NCI-H2081 (cell line): ENCODE measurements at places on chromosomes 7 and 10.

- DNase-seq, result no peak
Observed at GRCh38 chr7:28479507-28479947, 67.2 kb downstream of the CREB5 start.

DNA sequence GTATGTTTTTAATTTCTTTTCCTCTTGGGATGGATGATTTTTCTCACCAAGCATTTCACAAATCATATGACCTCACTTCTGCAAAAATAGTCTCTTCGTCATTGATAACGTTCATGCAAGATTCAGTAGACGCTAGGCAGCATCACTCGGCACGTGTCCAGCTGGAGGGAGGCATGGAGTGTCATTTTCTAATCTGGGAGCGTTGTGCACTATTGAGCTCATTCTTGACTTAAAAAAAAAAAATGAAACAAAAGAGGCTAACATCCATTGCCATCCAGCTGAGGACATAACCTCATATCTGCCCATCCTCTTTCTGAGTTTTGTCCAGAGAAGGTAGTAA lies 56.2 kb downstream of the COL17A1 start:
- no peak for DNase-seq

DNA sequence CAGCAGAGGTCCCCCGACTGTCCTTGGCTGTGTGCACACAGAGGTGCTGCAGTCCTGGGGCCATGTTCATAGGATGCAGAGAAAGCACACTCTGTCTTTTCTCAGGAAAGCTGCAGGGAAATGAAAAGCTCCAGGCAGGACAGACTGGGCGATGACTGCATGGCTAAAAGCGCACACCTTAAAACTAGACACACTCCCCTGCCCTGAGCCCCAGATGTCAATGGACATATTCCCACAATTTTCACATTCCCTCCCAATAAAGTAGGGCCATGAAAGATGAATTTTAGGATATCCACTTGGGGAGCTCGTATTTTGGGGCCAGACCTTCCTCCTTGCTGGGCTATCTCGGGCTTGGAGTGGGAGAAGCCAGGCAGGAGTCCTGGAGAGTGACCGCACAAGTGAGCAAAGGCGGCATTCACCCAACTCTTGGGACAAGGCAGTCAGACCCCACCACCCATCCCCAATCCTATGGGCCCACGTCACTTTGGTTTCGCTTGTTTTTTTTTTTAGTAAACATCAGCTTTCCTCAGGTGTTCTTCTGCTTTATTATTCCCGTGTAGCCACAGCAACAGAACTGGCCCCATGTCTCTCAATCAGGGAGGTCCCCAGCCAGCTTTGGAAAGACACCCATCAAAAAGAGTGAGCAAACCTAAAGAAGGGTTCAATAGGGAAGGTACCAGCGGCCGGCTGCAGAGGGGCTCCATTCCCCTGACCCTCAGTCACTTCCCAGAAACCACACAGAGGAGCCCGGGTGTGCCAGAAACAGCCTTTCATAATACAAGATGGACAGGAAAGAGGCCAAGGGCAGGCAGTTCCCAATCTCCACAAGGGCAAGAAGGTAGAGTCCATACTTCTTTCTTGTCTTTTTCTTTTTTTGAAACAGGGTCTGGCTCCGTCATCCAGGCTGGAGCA lies 12.7 kb downstream of the GPRIN2 start:
- no peak for DNase-seq

DNA sequence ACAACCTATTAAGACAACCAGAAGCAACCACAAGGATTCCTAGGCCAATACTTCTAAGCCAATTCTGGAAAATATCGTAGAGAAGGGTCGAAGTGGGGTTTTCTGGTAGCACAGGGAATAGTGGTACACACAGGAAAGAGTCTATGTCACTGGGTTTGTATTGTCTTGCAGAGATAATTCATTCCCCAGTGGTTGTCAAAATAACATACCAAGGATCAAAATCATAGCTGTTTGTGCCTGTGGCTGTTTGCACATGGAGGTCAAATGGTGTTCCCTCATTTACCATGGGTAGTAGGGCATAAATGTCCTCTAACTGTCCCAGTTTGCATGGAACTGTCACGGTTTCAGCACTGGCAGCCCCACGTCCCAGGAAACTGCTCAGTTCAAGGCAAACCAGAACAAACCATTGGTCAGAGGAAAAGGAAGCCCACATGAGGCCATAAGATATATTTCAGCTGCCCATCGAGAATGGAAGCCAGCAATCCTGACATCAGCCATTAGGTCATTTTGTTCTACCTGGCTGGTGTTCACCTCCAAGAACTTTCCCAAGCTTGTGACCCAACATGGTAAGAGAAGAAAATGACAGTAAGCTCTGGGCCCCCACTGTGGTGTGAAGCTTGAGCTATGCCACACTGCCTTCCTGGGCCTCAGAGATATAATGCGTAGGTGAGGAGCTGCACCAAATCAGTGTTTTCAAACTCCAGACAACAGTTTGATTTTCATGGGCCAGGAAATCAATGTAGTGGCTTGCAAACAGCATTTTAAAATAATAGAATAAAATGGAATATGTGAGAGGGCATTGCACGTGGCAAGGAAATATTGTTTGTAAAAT lies 53.9 kb upstream of the NFE2L3 start:
- no peak for DNase-seq

DNA sequence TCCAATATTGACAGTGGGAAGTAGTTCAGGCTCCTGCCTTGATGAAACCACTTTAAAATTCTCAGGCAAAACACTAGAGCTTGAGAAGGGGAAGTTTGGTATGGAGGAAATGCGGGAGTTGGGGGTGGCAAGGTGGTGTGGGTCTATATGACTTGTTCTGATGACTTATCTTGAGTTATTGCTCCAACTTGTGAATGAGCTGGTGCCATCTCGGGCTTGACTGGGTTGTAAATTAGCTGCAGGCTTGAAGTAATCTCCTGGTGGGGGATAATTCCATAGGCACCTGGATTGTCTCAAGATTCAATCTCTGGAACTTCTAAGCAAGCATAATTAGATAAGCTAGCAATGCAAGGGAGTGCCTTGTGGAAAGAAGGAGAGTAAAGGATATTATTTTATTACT lies 29.0 kb downstream of the MRPL32 start:
- DNase-seq, result no peak

GRCh38 chr10:52424341-52424740 lies 110.3 kb downstream of the DKK1 start:
- no peak for DNase-seq

DNA sequence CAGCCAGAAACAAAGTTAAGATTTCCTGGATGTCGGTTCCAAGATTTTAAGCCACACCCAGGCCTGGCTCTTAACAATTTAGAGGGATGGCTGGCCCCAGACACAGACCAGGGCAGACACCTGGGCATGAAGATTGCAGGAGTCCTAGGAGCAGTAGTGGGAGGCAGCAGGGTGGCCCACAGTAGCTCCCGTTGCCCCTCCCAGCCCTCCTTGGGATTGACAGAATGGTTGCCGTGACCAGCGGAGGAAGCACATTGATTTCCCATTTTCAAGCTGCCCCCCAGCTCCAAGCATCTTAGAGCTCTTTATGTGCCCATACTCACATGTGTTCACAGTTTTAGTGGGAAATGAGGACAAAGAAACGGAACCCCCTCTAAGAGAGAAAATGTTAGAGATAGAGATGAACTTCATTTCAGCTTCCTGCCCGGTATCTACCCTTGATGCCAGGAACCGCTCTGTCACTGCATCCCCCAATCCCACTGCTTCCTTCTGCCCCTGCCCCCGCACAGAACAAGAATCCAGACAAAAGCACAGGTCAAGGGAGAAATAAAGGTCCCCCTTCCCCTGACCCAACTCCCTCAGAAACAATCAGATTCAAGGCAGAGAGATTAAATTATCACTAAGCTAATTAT lies 101.1 kb downstream of the PLXNA4 start:
- no peak for DNase-seq

GRCh38 chr10:785861-786214 lies 96.4 kb upstream of the DIP2C start:
- no peak for DNase-seq

- DNase-seq, result no peak
Observed at GRCh38 chr7:150003304-150003810, 129.6 kb downstream of the ATP6V0E2 start.

DNA sequence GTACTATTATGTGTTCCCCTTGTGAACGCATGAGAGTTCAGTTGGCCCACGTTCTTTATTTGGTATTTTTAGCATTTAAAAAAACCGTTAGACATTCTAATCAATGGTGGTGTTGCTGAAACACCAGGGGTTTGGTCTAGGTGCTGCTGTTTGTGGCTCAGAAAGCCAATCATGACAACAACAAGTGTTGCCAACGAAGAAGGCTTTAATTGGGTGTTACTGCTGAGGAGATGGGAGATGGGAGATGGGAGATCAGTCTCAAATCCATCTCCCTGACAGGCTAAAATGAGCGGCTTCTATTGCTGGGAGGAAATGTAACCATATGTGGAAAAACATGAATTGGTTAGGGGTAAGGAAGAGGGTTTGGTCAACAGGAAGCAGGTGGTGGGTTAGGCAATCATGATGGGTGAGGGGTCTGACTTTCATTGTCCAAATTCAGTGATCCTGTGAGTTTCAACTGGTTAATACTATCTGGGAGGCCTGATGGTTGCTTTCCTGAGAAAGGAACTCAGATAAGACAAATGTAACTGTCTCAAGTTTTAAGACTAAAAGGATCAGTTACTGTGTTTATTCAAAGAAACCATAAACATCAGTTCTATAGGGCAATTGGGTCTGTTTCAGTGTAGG lies 4.6 kb upstream of the ZNF425 start:
- DNase-seq, result no peak

DNA sequence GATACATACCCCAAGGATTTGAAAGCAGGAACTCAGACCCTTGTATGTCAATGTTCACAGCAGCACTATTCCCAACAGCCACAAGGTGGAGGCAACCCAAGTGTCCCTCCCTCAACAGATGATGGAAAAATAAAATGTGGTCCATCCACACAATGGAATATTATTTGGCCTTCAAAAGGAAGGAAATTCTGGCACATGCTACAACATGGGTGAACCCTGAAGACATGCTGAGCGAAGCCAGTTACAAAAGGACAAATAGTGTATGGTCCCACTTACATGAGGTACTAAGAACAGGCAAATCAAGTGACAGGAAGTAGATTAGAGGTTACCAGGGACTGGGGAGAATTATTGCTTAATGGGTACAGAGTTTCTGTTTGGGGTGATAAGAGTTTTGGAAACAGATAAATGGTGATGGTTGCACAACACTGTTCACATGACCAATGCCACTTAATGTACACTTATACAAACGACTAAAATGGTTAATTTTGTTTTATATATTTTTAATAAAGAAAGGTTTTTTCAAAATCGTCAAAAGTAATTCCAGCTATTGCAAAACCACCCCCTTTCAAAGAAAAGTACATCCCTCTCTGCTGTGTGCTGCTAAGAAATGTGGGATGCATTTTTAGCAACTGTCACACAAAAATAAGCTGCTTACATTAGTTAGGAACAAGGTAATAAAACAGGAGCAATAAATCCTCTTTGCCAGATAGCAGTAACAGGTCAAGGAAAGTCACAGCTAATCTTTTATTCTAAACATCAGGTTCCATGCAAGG lies 85.7 kb downstream of the GRB10 start:
- no peak for DNase-seq

DNA sequence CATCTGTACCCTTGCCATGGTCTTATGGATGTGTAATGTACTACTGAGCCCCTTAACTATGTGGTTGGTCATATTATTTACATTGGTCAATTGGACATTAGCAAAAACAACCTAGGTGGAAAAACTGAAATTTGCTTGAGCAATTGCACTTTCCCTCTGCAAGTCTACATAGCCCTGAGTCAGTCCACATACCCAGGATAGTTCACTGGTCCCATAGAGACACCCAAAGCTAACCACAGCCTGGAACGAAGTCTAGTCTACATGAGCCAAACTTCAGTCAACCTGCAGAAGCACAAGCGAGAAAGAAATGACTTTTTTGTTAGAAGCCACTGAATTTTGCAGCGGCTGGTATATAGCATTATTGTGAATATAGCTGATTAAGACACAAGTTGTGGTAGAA lies 37.6 kb upstream of the COL1A2 start:
- no peak for DNase-seq

DNA sequence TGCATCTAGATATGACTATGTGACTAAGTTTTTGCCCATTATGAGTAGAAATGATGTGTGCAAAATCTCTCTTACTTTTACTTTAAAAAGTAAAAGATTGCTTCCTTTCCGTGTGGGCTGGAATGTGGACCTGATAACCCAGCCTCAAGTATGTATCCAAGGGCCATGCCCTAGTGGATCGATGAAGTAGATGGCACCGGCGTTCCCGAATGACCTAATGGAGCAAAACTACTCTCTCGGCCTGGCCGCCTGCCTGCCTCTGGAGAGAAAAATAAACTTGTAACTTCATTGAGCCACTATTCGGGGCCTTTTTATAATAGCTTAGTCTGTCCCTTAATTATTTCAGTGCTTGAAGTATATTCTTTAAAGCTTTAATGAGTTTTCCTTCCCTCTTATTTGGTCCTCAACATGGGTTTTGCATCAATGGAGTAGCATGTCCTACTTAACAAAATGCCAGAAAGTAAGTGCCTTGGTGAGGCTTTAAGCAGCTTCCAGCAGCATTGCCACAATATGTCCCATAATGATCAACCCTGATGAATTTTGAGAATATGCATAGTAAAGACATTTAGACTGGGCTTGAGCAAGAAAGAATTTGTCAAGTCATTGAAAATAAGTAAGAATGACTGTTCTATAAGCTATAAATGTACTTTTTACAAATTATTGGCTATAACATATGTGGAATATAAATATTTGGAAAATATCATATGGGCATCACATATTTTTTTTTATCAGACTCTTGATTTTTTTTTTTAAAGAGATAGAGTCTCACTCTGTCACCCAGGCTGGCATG lies 61.4 kb downstream of the PLXDC2 start:
- no peak for DNase-seq

DNA sequence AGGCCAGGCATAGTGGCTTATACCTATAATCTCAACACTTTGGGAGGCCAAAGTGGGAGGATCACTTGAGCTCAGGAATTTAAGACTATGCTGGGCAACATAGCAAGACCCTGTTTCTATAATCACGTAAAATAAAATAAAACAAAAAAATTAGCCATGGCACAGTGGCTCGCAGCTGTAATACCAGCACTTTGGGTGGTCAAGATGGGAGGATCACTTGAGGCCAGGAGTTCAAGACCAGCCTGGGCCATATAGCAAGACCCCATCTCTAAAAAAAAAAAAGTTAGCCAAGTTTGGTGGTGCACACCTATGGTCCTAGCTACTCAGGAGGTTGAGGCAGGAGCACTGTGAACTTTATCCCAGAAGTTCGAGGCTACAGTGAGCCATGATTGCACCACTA lies 30.9 kb downstream of the DNA2 start:
- no peak for DNase-seq

- no peak for DNase-seq
Observed at GRCh38 chr7:28375729-28376128, 36.6 kb upstream of the CREB5 start.

- DNase-seq, result no peak
Observed at GRCh38 chr7:55508221-55509011, 63.9 kb downstream of the VOPP1 start.

DNA sequence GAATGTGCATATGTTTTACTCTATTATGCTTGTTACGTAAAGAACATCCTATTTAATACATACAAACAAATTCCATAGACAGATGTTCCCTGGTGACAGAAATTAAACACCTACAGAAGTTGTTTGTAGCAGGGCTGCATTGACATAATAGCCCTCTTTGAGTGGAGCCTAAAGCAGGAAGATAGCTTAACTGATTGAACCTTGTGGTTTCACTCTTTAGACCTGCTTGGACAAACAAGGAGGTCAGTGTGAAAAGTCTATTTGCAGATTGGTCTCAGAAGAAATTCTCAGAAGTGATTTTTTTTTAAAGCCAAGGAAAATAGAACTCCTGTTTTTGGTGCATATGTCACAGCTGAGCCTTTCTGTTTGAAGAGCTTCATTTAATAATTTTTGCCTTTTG lies 121.3 kb downstream of the PPP1R9A start:
- no peak for DNase-seq
